ENCODE measurements at places on chromosomes 4 and X.

DNA sequence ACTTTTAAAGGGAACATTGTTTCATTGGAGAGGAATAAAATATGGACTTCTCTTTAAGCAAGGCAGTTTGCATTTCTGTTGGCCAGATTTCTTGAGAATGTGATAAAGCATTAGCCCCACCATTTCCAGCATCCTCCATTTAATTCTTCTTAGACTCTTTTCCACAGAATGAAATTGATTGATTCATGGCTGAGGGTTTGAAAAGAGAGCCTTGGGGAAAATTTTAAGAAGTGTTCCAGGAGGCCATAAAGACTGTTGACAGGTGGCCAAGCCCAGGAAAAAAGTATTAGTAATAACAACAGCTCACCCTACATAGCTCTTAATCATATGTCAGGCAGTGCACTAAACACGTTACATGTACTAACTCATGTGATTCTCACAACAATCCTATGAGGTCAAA, 53.4 kb downstream of the SHROOM3 start:
- no peak for ATAC-seq

DNA sequence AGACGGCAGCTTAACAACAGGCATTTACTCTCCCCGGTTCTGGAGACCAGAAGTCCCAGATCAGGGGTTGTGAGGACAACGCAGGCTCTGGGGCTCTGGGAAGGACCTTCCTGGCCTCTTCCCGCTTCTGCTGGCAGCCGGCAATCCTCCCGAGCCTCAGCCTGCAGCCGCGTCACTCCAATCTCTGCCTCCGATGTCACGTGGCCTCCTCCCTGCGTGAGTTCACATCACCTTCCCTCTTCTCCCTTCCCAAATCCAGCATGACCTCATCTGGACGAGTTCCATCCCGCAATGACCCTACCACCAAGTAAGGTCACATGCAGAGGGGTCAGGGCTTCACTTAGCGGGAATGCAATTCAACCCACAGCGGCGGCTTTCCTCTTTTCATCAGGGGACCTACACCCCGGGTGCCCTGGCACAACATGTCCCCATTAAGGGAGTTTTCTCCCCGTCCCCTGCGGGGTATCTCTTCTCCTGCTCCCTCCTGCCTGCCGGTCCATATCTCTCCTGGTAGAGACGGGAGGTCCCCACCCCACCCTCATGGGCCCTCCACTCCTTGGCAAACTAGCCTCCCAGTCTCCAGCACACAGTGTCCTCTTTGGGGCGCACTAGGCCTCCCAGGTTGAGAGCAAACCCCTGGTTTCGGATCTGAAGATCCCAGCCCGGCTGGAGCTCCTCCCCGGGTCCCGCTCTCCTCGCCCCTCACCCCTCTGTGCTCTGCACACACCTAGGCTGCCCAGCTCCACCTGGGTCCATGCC, 25.5 kb downstream of the ABLIM2 start:
- no peak for ATAC-seq

DNA sequence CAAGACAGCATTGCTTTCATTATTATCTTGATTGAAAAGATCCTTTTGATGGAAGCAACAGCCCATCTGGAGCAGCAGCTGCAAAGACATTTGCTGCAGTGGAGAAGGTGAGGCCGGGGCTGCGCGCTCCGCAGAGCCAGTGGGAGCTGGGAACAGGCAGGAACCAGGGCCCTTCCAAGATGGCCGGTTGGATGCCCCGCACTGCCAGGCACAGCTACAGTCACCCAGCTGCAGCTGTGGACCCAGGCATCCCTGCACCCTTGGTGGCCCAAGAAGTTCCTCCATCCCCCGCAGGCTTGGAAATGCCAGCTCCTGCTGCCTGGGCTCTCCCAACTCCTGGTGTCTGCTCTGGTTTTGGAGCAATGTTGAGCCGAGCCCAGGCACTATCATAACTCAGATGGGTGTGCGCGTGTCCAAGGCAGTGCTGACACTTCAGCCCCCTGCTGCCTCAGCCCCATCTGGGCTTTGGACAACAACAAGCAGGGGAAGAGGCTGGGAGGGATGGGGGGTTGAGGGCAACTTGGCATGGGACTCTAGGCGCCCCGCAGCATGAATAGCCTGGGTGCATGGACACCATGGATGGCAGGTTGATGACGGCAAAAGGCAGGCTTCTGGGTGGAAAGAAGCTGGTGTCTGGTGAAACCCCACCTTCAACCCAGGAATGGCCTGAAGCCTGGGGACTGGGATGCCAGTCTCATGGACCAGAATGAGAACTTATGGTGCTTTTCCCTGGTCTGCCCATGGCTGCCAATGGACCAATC, 371.8 kb downstream of the FSTL5 start:
- no peak for ATAC-seq

GRCh38 chr4:137678796-137679195, 146.5 kb upstream of the PCDH18 start:
- ATAC-seq = no peak

- peak; percentile 37 for ATAC-seq
These were observed 35.5 kb downstream of the EREG start for GRCh38 chr4:74400395-74400794.

DNA sequence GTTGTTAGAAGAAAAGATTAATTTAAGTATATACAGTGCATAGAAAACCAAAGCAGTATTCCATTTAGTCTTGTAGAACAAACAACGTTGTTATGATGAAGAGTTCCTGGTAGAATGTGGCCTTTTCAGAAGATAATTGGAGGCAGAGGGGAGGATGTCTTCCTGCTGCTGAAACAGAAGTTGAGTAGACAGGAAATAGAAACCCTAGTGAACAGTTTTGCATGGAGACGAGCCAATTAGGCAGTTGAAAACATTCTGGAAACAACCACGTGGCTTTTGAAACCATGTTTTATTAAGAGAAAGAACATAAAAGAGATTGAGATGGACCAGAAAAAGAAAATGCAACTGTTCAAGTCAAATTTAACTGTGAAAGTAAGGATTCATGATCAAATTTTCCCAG, 325.2 kb downstream of the CAMK2D start:
- ATAC-seq = peak; percentile 74

- no peak for ATAC-seq
These were observed 112.9 kb upstream of the NOCT start for GRCh38 chr4:138902705-138903104.

DNA sequence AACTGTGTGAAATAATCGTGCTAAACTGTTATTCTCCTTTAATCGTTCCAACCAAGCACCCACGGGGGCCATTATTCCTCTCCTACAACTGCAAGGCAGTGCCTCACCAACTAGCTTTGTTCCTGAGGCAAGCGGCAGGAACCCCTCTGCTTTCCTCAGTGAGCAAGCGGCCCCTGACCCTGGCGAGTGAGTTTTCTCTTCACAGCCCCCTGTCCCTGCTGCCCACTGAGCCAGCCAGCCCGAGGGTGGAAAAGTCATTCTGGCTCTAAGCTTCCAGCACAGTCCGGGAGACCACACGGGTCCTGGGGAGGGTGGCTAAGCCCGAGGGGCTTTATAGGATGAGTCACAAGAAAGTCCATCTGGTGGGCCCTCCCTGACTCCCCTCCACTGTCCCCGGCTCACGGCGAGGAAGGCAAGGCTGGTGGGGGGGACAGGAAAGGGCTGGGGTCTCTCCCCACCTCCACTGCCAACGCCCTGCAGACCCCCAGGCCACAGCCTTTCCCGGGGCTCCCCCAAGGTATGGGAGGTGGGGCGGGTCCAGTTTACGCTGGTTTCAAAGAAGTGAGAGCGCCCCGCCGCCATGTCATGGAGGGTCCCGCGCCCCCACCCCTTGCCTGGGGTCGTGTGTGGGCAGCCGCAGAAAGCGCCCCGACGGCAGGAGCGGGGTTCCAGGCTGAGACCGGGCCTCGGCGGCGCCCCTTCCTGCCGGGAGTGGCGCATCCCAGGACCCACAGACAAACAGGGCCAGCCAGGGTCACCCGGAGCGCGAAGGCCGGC, 45.0 kb downstream of the CPLX1 start:
- ATAC-seq = peak; percentile 0

DNA sequence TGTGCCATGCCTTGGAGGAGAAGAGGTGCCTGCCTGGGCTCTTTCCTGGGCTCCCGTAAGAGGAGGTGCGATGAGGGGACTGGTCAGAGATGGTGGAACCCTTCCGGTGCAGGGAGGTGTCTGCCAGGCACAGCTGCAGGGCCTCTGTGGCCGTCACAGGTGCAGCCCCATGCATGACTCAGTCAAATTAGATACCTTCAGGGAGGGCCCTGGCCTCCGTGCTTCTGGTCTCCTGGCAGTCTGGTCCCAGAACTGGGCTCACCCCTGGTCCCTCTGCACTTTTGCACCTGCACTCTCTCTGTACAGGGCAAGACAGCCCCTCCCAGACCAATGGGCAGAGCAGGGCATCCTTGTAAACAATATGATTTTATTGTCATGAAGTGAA, 49.9 kb upstream of the LRPAP1 start:
- no peak for ATAC-seq

DNA sequence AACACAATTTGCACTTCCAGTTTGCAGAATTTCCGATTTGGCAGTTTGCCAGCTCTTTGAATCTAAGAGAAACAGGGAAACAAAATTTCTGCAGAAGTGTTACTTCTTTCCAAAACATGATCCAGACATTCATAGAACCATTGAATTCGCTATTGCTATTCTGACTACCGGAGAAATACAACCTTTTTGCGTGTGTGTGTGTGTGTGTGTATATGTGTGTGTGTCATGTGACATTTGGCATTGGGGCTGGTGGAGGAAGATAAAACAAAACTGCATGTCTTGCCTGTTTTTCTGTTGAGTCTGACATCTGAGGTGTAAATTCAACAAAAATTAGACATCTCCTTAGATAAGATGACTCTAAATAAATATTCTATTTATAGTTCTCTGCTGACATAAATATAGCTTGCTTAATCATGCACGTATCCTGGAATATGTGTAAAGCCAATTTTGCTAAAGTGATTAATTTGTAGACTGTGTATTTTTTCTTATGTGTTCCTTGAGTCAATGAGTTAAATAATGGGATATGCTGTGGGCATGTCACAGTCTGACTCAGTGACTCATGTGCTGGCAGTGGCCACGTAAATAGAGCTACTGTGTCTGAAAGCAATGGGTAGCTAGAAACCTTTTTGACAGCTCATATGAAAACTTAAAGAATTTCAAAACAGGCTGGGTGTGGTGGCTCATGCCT, 98.9 kb downstream of the HPGD start:
- ATAC-seq = no peak

DNA sequence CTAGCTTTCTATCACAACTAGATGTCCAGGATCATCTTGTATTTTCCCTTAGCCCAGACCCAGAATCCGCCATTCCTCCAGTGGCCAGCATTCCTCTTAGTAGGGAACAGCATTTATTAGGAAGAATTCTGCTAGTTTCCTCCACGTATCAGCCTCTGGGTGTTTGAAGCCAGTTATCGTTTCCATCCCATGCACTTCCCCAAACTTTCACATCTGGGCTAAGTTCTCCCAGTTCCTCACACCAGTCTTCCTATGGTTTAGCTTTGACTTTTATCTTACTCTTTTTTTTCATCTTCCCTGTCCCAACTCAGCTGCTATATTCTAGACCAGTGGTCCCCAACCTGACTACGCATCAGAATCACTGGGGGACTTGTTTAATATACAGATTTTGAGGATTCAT, 53.5 kb upstream of the PRSS48 start:
- no peak for ATAC-seq

- ATAC-seq = no peak
These were observed 66.6 kb downstream of the ING2 start for GRCh38 chr4:183571350-183571941.

DNA sequence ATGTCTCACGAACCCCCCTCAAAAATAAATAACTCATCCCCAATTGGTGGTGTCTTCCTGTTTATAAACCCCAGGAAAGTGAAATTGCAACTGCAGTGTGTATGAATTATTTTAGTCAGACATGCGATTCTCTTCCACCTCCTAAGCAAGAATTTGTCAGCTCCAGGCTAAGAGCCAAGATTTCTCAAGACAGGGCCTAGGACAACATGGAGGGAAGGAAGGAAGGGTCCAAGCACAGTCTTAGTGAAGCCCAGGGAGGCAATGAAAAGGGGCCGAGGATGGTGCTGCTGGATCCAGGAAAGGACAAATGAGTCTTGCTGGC, 20.0 kb downstream of the SH3KBP1 start:
- peak; percentile 49 for ATAC-seq

DNA sequence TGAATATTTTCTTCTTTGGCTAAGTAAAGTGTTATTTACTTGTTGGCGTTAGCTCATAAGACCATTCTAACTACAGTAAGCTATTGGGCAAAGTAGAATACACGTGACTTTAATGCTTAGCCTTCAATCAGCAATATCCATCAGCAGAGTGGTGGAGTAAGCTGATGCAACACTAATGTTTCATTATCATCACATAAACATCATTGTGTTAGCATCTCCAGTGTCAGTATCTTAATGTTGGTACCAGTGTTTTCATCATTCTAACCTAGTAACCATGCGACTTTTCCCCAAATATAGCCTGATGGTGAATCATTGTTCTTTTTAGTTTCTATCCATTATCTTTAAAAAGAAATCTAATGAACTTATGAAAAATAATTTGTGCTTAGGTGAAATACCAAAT, 48.5 kb downstream of the APOOL start:
- ATAC-seq = peak; percentile 51

DNA sequence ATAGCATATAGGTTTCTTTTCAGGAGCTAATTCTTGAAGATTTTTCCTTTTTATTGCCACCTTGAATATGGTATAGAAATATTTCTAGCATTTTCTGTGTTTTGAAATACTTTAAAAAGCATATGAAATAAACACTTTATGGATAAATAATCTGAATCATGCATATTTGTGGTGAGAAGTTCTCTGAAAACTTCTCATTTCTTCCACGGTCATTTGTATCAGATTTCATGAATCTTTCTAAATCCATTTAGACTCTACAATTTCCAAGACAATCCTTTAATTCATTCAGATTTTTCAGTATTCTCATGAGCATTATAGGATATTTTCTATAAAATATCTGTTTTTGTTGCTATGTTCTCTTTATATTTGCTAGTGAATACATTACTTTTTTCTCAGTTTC, 16.2 kb upstream of the CA5B start:
- ATAC-seq = 0 out of 3 replicates have a peak, but pooled peaks have one; percentile 31

- no peak for ATAC-seq
These were observed 317.6 kb downstream of the DKK2 start for GRCh38 chr4:106718548-106718947.

DNA sequence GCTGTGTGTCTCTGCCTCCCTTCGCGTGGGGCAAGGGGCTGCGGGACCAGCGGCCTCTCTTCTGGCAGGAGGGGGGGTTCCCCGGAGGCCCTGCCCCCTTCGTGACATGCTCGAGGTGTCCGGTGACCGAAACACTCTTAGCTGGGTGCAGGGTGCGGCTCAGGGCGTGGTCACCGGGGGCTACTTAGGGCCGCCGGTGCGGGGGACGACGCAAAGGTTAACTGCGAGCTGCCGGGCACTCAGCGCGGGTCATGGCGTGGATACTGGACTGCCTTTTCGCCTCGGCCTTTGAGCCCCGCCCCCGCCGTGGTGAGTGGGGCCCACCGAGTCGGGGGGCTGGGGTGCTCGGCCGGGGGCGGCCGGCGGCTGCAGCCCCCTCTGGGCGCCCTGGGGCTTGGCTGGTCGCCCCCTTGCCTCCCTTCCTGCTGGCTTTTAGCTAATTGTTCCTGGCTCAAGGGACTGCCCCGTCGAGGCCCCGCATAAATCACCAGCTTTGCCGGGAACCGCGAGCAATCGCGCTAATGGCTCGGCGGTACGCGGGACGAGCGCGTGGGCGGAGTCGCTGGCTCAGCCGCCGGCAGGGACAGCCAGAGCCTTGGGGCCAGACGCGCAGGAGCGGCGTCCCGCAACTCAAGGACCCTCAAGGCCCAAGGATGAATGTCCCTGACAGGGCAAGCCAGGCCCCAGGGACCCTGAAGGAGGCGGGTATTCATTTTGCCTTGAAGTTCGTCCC, at the start of gene ARHGAP36:
Gene ARHGAP36, plus strand, starts transcription at position 211 of the 733 bp plus-strand sequence. CDS start 23,320 bp downstream, outside the sequence.
- no peak for ATAC-seq

GRCh38 chrX:97389761-97390192, 506.1 kb downstream of the RPA4 start:
- peak; percentile 54 for ATAC-seq

- ATAC-seq = no peak
These were observed 28.6 kb downstream of the PAQR3 start for GRCh38 chr4:78910612-78911011.

Measured in SK-N-SH treated with all-trans-retinoic acid at 6 μM for 48 hours (cell line).